Gastrocnemius medialis (tissue), 4 donors: ENCODE measurements at places on chromosomes 2 and 18. TPM values are rescaled to one million over a fixed set of nuclear protein-coding genes. Genes with fewer than 3 reads are reported as not detected.

RAB6D gene
- not detected for total RNA-seq

ANKRD30BL gene
- total RNA-seq, result not detected

XDH gene
- 0.29 TPM for total RNA-seq

C2orf80 gene
- not detected for total RNA-seq

TOGARAM2 gene
- 18.8 TPM for total RNA-seq

GALR1 gene
- not detected for total RNA-seq

MEIS1 gene
- 1.3 TPM for total RNA-seq

CD207 gene
- not detected for total RNA-seq

TRABD2A gene
- 0.60 TPM for total RNA-seq

CYP26B1 gene
- 1.8 TPM for total RNA-seq

SERPINB11 gene
- not detected for total RNA-seq

STAT4 gene
- 1.0 TPM for total RNA-seq

RGPD4 gene
- total RNA-seq, result not detected

MAPK4 gene
- 2.4 TPM for total RNA-seq

NT5C1B gene
- total RNA-seq, result not detected

CDH20 gene
- total RNA-seq, result 0.51 TPM

CTNNA2 gene
- not detected for total RNA-seq

ITPRIPL1 gene
- not detected for total RNA-seq

SLC9A2 gene
- 6.2 TPM for total RNA-seq

IHH gene
- total RNA-seq, result 0.27 TPM

ALKAL2 gene
- total RNA-seq, result not detected

MRPL33 gene
- 306 TPM for total RNA-seq

LIMS2 gene
- 5.3 TPM for total RNA-seq

RTP5 gene
- total RNA-seq, result not detected

ATP6V1C2 gene
- not detected for total RNA-seq

ICA1L gene
- 2.6 TPM for total RNA-seq

GALNT1 gene
- total RNA-seq, result 40.2 TPM

SIX3 gene
- total RNA-seq, result not detected

PPP1R1C gene
- total RNA-seq, result not detected

GALNT13 gene
- 0.10 TPM for total RNA-seq

RBMS1 gene
- total RNA-seq, result 13.0 TPM

DSG1 gene
- total RNA-seq, result not detected

STEAP3 gene
- 21.7 TPM for total RNA-seq

KIF1A gene
- not detected for total RNA-seq

CNTNAP5 gene
- not detected for total RNA-seq

INHBB gene
- 23.8 TPM for total RNA-seq

MC4R gene
- total RNA-seq, result not detected

FAM110C gene
- total RNA-seq, result 0.10 TPM

SRD5A2 gene
- 0.07 TPM for total RNA-seq

PMAIP1 gene
- total RNA-seq, result not detected

ABCB11 gene
- total RNA-seq, result 0.12 TPM

RUFY4 gene
- 0.25 TPM for total RNA-seq

VWC2L gene
- total RNA-seq, result not detected

AMMECR1L gene
- total RNA-seq, result 7.6 TPM

TMEM178A gene
- total RNA-seq, result 0.42 TPM

KIAA2012 gene
- total RNA-seq, result not detected

LYPD6 gene
- total RNA-seq, result not detected

IL36RN gene
- not detected for total RNA-seq

CHRNA1 gene
- total RNA-seq, result 84.6 TPM

PLCD4 gene
- 60.9 TPM for total RNA-seq

SLC5A7 gene
- total RNA-seq, result not detected
